ENCODE measurements at places on chromosomes 1 and 21.

DNA sequence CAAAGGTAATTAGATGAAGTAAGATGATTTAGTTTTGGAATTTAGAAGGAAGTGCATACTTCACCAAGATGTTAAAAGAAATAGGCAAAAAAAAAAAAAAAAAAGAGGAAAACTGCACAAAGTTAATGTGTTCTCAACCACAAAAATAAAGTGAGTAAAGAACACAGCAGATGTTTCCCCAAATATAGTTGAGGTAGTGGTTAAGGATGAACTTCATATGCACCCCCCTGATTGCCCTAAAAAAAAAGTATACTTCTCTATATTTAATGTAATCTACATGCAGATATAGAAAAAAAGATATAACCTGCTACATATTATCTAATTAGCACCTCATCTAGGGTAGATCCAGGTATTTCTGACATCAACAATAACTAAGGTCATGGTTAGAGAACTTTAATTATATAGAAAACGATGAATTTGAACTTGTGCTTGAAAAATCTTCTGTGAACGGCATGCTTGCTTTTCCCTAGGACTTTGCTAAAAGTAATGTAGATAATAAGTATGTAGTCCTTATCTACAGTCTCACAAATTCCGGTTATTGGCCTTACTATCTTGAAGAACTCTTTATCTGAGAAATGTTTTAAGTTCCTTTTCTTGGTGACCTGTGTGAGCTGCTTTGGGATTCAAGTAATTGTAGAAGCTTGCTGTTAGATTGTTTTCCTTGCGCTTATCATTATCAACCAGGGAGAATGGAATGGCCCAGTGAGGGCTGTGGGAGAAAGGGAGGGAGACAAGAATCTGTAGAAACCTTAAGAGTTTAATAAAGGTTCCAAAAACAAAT is 70.1 kb upstream of the LRRC7 start:
- no peak overlapping the region for H3K27ac ChIP-seq
- no peaks in the 10 kb centered on the region for H3K27me3 ChIP-seq
- DNase-seq, result no peak
- no peaks in the 10 kb centered on the region for H3K4me1 ChIP-seq
- H3K4me3 ChIP-seq, result no peak overlapping the region

- no peaks in the 10 kb centered on the region for H3K4me1 ChIP-seq
- no peak overlapping the region for H3K27ac ChIP-seq
- H3K27me3 ChIP-seq, result peaks cover 2% of the 10 kb centered on the region
- H3K4me3 ChIP-seq, result no peak overlapping the region
Measured at GRCh38 chr1:208868554-208868953, 624.4 kb upstream of the PLXNA2 start.

DNA sequence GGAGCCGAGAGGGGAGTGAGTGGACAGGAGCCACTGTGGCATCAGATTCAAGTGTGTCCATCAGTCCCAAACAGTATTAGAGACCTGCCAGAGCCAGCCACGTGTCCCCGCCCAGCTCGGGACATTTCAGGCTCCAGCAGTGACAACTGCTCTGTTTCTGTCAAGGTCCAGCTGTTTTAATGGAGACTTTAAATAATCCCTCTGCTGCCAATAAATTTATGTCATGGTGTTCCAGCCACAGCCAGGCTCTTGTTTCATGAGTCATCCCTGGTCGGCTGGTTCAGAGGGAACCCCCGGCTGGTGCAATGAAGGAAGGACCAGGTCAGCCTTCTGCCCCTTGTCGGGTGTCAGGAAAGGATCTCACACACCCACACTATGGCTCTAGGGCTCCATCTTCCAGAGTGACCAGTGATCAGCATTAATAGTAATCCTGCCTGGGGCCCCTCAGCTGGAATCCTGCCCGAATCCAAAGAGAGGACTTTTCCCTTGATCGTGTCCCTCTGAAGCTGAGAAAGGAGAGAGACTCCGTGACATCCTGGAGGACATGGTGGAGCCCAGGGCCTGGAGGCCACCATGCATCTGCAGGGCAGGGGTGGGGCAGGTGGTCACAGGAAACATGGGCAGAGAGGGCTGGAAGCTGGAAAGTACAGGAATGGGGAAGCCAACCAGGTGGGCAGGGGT is 197.3 kb downstream of the MATN1 start:
- H3K36me3 ChIP-seq, result no peaks in the 10 kb centered on the region
- no peak overlapping the region for H3K4me3 ChIP-seq
- peaks cover 21% of the 10 kb centered on the region for H3K27me3 ChIP-seq
- DNase-seq, result peak; percentile 12

DNA sequence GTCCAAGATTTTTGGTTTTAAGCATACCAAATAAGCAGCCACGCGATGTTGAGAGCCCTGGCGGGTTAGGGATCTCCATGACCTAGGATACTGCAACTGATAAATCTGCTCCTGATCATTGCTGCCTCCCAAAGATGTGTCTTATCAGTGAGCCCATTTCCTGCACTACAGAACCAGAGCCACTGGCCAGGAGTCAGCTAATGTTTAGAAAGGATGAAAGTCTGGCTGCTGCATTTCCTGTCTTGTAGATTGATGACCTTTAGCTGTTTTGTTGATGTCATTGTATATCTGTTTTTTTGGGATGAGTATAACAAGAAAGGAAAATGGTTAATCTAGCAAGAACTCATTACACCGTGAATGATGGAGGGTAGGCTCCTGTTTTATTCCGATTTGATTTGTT is 74.5 kb downstream of the C1orf21 start:
- no peaks in the 10 kb centered on the region for H3K36me3 ChIP-seq
- no peaks in the 10 kb centered on the region for H3K4me1 ChIP-seq
- peaks cover 3% of the 10 kb centered on the region for H3K27me3 ChIP-seq
- no peak overlapping the region for H3K27ac ChIP-seq
- H3K4me3 ChIP-seq, result no peak overlapping the region

DNA sequence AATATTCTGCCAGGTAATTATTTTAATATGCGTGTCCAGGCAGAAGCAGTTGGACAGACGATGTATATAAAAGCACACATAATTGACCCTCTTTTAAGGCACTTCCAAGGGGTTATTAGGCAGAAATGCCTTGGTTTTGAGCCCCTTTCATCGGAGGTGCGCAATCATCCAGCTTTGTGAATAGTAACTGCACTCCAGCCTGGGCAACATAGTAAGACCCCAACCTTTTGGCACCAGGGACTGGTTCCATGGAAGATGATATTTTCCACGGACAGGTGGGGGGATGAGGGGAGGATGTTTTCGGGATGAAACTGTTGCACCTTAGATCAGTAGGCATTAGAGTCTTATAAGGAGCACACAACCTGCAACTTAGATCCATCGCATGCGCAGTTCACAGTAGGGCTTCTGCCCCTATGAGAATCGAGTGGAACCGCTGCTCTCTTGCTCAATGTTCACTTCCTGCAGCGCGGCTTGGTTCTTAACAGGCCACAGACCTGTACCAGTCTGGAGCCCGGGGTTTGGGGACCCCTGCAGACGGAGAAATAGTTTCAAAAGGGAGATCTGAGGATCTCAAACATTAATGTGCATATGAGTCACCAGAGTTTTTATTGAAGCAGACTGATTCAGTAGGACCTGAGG is 1.8 kb upstream of the MCOLN2 start:
- DNase-seq, result peak; percentile 21
- peaks cover 9% of the 10 kb centered on the region for H3K36me3 ChIP-seq
- peak overlapping the region; percentile 82 for H3K27ac ChIP-seq
- peaks cover 42% of the 10 kb centered on the region for H3K4me1 ChIP-seq
- H3K4me3 ChIP-seq, result peak overlapping the region; percentile 97

- no peaks in the 10 kb centered on the region for H3K36me3 ChIP-seq
- H3K27ac ChIP-seq, result no peak overlapping the region
- H3K4me1 ChIP-seq, result peaks cover 2% of the 10 kb centered on the region
- H3K4me3 ChIP-seq, result no peak overlapping the region
- H3K27me3 ChIP-seq, result no peaks in the 10 kb centered on the region
- DNase-seq, result no peak
Measured at GRCh38 chr1:213123536-213123935, 72.5 kb downstream of the RPS6KC1 start.

Data from naive thymus-derived CD8-positive, alpha-beta T cell (primary cell).